ENCODE measurements at places on chromosomes 6 and 20. TPM values are rescaled to one million over a fixed set of nuclear protein-coding genes. Genes with fewer than 3 reads are reported as not detected.

GRCh38 chr20:10297684-10298240, 79.1 kb downstream of the SNAP25 start:
- H3K27ac ChIP-seq: no peak overlapping the region
- peaks cover 5% of the 10 kb centered on the region for H3K4me1 ChIP-seq
- no peak overlapping the region for H3K4me3 ChIP-seq
- H3K27me3 ChIP-seq: peaks cover 24% of the 10 kb centered on the region

Gene TRIM15
- not detected for total RNA-seq

- DNase-seq: no peak
- H3K4me3 ChIP-seq: no peak overlapping the region
- H3K27ac ChIP-seq: no peak overlapping the region
- peaks cover 24% of the 10 kb centered on the region for H3K4me1 ChIP-seq
These were observed 37.9 kb downstream of the SYNDIG1 start for GRCh38 chr20:24507182-24507853.

DNA sequence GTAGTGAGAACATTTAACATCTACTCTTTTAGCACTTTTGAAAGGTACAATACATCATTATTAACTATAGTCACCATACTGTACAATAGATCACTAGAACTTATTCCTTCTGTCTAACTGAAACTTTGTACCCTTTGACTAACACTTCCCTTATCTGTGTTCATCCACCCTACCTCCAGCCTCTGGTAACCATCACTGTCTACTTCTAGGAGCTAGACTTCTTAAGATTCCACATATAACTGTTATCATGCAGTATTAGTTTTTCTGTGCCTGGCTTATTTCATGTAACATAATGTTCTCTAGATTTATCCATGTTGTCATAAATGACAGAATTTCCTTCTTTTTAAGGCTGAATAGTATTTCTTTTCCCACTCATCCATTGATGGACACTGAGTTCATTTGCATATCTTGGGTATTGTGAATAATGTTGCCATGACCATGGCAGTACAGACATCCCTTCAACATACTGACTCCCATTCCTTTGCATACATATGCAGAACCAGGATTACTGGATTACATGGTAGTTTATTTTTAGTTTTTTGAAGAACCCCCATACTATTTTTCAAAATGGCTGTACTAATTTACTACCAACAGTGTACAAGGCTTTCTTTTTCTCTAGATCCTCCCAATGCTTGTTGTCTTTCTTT, 135.7 kb downstream of the MOXD1 start:
- H3K27ac ChIP-seq: no peak overlapping the region
- H3K27me3 ChIP-seq: no peaks in the 10 kb centered on the region
- H3K36me3 ChIP-seq: no peaks in the 10 kb centered on the region
- no peaks in the 10 kb centered on the region for H3K4me1 ChIP-seq
- H3K4me3 ChIP-seq: no peak overlapping the region

DNA sequence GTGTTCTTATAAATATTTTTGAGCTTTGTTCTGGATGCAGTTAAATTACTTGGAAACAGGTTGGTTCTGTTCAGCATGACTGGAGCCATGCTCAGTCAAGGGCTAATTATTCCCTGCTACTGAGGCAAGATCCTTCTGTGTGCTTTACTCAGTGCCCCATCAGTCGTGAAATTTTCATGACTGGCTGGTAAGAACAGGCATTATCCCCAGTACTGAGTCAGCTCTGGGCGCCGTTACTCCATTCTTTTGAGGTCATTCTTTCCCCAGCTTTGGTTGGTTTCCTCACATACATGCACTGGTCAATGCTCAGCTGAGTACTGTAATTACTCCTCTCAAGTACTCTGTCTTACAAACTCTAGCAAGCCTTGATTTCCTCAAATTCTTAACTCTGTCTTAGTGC, 71.3 kb downstream of the CDKAL1 start:
- no peak overlapping the region for H3K27ac ChIP-seq
- no peak for DNase-seq
- no peak overlapping the region for H3K4me3 ChIP-seq

Gene BPIFB4
- not detected for total RNA-seq

DNA sequence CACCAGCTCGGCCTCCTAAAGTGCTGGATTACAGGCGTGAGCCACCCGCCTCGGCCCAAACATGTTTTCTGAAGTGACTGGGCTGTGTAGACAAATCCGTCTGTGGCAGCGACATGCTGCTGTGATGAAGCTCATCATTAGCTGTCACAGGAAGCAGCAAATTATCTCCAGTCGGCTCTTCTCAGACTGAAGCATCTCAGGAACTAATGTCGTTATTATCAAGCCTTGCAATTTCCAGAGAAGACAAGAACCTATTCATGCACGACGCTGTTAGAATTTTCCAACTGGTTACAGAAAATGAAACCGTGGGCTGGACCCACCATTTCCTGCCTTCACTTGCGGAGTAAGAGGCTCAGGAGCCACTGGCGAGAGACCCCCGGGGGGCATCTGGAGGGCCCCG, 17.1 kb upstream of the NTSR1 start:
- peaks cover 27% of the 10 kb centered on the region for H3K27me3 ChIP-seq
- H3K4me1 ChIP-seq: peaks cover 12% of the 10 kb centered on the region
- H3K4me3 ChIP-seq: no peak overlapping the region

DNA sequence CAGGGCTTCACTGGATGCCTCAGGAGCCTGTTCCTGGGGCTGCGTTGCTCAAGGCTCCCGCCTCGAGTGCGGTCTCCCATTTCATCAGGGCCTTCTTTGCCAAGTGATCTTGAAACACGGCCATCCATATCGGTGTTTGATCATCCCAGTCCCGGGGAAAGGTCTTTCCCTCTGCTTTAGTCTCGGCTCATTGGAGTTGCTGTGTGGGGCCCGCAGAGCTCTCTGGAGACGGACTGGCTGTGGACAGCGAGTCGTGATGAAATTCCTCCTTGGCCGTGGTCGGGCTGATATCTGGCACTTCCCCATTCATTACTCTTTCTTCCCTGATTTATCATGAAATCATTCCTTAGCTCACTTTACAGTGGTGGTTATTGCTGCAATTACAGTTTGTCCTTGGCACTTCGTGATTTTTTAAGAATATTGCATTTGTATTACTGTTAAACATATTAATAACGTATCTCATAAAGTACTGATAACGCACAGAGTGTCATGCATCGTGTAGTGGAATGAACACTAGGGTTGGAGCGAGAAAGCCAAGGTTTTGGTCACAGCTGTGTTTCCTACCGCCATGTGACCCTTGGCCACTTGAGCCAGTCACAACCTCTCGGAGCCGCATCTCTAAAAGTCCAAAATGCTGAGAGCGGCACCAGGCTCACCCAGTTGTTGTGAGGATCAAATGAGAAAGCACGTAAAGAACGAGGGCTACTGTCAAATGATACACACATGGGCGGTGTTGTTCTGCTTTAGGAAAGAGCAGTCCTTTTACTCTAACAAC, 71.8 kb downstream of the MTHFD1L start:
- H3K27me3 ChIP-seq: no peaks in the 10 kb centered on the region
- no peak overlapping the region for H3K27ac ChIP-seq
- H3K4me3 ChIP-seq: no peak overlapping the region
- H3K4me1 ChIP-seq: peaks cover 10% of the 10 kb centered on the region

Measured in mesothelial cell of epicardium (in vitro differentiated cells).